ENCODE measurements at places on chromosomes 13 and 19.

- DNase-seq: no peak
Measured at GRCh38 chr13:104750377-104750776, 1684.2 kb upstream of the SLC10A2 start.

GRCh38 chr13:104831831-104832230 lies 1703.6 kb downstream of the EFNB2 start:
- DNase-seq: no peak

- no peak for DNase-seq
Measured at GRCh38 chr13:95754069-95754468, 77.1 kb downstream of the DNAJC3 start.

DNA sequence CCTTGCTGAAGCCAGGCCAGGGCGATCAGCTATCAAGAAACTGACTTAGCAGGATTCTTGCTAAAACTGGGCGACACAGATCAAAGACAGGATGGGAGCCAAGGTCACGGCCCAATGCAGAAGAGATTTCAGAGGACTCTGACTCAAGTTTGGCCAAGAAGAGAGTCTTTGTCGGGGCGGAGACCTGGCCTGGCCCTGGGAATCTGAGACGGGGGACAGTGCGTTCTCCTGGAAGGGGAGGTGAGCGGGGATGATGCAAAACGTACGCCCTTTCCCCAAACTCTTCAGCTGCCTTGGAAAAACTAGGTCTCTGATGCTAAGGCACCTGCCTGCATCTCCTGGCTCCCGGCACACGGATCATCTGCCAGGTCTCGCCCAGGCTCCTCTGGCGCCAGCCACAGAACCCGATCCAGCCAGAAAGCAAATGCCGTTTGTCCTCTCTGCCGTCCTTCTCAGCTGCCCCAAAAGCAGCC lies 9.8 kb downstream of the MVB12A start:
- DNase-seq: no peak

- no peak for DNase-seq
Measured at GRCh38 chr13:33520468-33520839, 234.9 kb upstream of the STARD13 start.

GRCh38 chr13:97567510-97568243 lies 133.7 kb downstream of the RAP2A start:
- DNase-seq: no peak

DNA sequence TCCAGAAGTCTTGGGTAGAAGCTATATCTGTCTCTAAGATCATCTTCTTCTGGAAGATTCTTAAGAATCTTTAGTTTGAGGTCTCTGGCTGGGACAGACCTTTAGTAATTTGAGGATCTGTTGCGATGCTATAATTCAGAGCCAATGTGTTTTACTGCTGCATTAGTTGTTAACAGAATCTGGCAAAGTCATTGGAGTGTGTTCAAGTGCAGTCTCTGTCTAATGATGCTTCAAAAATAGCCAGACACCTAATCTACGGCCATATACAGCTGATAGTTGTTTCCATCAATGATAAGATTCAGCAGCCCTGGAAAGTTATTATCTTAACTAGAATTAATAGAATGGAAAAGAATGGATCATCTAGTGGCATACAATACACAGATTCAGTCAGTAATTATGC lies 72.6 kb downstream of the CDK8 start:
- DNase-seq: no peak

DNA sequence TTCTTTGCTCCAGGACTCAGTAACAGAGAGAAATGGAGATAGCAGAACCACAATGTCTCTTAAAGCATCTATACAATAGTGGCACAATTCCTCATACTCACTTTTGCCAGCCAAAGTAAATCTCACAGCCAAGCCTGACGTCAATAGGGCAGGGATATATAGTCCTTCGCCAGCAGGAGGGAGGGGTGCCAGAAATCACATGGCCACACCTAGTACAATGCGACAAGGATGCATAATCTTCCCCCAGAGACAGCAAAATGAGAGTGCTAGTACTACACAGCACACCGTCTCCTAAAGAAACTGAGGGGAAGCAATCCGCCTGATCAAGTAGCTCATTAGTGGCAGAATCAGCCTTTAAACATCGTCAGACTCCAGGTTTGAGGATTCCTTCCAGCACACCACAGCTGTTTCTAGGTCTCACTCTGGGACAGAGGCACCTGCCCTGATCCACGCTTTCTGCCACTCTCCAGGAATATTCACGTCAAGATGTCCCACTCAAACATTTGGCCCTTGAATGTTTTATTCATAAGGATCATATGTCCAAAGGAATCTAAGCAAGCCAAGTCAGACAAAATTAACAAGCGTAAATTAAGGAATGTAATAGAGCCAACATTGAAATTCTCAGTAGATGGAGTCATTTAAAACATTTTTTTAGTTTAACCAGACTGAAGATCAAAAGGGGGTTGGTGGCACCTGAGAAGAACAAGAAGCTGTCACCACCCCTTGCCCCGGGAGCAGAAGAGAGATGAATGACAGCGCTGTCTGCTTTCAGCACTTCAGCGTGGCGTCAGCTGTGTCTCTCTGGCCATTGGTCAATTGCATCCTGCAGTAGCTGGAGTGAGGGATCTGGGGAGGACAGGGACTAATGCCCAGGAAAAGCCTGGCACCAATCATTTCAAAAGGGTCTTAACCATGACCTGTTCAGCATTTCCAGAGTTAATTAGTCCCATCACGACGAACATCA lies 63.5 kb upstream of the SERP2 start:
- no peak for DNase-seq

GRCh38 chr13:103795892-103796478 lies 729.8 kb upstream of the SLC10A2 start:
- no peak for DNase-seq

GRCh38 chr13:22883956-22884355 lies 296.8 kb upstream of the SGCG start:
- no peak for DNase-seq

- DNase-seq: no peak
Measured at GRCh38 chr19:19300613-19301012, 19.7 kb downstream of the SUGP1 start.

DNA sequence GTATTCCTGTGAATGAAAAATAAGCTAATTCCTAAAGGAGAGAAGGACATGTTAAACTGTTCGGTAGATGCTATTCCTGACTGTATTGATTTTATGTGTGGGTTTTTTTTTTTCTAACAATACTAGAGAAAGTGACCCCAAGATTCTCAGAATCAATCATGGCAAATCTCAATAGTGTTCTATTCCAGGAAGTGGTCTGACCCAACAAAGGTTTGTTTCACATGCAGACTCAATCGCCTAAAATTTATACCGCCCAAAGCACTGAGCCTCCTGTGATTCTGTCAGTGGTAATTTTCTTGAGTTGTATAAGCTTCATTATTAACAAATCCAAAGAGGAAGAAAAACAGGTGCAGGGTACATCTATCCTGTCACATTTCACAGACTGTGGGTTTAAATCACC lies 293.7 kb downstream of the SUCLA2 start:
- DNase-seq: no peak

DNA sequence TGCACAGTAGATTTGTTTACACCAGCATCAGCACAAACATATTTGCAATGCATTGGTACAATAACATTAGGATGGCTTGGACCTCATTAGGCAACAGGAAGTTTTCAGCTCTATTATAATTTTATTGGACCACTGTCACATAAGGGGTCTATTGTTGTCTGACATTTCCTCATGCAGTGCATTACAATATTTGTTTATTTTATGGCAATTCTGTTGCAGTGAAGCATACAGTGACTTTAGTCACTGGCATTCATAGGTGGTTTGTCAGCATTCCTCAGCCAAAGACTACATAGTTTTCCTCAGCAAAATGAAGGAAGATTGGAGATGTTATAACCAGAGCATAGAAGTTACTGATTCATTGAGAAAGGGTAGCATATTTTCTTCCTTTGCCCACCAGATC lies 1732.9 kb downstream of the PCDH9 start:
- no peak for DNase-seq

DNA sequence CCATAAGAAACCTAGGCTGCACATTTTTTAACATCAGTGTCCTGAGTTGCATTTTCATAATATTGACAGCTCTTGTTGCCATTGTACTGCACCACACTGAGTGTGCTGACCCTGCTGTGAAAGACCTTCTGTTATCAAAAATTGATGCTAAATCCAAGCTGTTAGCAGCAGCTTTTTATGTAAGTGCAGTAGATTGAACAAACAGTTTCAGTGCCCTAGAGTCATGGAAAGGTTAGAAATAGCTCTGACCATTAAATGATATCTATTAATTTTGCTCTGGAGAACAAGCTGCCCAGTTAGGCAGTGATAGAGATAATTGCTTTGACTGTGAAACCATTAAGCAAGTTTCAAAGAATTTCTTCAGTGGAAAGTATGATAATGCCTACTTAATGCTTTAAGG lies 1289.2 kb upstream of the PCDH20 start:
- no peak for DNase-seq

GRCh38 chr19:6087074-6087571 lies 23.2 kb downstream of the RFX2 start:
- no peak for DNase-seq

GRCh38 chr19:14519245-14519859 lies 1.2 kb upstream of the DNAJB1 start:
- DNase-seq: no peak

- DNase-seq: no peak
Measured at GRCh38 chr19:3184847-3185460, 776 bp upstream of the NCLN start.

- DNase-seq: no peak
Measured at GRCh38 chr19:1746401-1747284, 6.7 kb upstream of the ONECUT3 start.

DNA sequence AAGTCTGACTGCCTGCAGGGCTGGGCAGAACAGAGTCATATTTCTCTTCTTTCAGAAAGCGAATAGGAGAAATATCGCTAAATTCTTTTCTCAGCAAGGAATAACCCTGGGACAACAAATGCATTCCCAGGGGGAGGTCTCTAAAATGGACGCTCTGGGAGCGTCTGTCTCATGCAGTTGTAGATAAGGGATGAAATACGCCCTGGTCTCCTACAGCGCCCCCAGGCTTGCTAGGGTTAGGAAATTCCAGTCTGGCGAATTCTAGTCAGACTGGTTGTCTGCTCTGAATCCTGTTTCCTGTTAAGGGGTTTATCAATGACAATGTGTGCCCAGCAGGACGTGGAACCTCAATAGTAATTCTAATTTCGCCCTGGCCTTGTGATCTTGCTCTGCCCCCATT lies 1214.1 kb downstream of the DIAPH3 start:
- no peak for DNase-seq

- DNase-seq: no peak
Measured at GRCh38 chr19:1155352-1156304, 18.4 kb downstream of the SBNO2 start.

DNA sequence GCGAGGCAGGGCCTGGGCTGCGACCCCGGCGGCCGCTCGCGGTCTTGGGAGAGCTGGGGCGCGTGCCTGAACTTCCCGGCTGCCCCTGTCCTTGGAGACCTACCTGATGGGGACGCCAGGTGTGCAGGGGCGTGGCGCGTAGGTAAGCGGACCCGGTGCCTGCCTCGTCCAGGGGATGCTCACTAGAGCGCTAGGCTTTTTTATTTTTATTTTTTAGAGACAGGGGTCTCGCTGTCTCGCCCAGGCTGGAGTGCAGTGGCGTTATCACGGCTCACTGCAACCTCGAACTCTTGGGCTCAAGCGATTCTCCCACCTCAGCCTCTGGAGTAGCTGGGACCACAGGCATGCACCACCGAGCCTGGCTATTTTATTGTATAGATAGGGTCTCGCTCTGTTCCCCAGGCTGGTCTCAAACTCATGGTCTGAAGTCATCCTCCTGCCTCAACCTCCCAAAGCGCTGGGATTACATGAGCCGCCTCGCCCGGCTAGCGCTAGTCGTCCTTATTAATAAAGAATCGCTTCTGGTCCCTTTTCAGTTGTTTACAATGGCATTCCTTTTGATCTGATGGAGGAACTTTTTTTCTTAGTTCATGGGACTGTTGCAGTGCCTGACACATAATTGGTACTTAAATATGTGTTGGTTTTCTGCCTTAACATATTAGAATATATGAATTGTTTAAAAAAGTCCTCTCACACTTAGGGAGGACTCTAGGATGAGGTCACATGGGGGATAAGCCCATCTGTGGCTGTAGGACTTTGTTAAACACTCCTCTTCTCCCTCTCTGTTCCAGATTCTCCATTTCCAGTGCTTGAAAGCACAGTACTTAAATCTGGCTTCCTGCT lies 812 bp downstream of the DPY19L3 start:
- DNase-seq: no peak

- no peak for DNase-seq
Measured at GRCh38 chr19:48964205-48965039, 687 bp upstream of the FTL start.

DNA sequence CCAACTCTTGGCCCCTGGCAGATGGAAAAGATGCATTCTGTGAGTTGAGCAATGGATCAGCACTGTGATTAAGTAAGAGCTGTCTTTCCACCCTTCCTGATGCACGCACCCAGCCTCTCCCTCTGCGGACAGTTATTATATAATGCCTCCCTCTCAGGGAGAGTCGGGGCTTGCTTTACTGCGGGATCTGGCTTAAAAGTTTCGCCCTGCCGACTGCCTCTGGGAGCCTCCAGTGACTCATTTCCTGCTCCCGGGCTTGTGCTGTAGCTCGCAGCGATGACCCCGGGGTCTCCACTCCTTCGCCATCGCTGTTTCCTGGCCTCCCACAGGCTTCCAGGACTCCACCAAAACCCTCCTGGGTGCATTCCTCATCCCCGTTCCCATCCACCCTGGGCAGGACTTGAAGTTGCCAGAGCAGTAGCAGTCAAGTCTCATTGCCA lies 107.4 kb upstream of the SLC7A1 start:
- DNase-seq: no peak

- no peak for DNase-seq
Measured at GRCh38 chr13:28820099-28821051, at the start of gene MTUS2. MTUS2 (plus strand) TSS chr13:28820339.

- DNase-seq: no peak
Measured at GRCh38 chr13:71864986-71865873, 1.8 kb downstream of the DACH1 start.

DNA sequence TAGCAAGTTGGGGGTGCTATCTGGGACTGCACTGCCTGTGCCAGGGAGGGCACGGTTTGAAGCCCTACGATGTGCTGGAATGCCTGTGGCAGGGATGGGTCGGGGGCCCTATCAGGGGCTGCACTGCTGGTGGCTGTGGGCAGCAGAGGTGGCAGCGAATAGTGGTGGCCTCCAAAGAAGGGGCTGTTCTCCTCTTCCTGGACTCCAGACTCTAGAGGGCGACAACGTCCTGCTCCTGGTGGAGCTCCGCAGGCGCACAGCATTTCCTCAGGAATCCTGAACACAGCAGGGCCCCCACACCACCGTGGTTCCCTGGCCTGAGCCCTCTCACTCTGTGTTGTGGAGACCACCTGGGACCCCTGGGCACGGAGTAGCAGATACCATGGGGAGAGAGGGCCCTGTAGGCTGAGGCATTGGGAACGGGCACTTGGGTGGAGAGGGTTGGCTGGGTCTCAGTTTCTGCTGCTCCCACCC lies 145.6 kb downstream of the TNFRSF19 start:
- no peak for DNase-seq

Data from stimulated activated CD8-positive, alpha-beta memory T cell treated with anti-CD3 and anti-CD28 coated beads, Interleukin-2, amount 100 ng/mL, for 1 hour (primary cell).